Kidney capillary endothelial cell (primary cell): ENCODE measurements at places on chromosomes 6 and 20.
A peak's percentile ranks its signal among the peaks of the same experiment; 100 is the strongest.

- no peak for DNase-seq
These were observed 38.4 kb downstream of the BMP5 start for GRCh38 chr6:55836945-55837344.

DNA sequence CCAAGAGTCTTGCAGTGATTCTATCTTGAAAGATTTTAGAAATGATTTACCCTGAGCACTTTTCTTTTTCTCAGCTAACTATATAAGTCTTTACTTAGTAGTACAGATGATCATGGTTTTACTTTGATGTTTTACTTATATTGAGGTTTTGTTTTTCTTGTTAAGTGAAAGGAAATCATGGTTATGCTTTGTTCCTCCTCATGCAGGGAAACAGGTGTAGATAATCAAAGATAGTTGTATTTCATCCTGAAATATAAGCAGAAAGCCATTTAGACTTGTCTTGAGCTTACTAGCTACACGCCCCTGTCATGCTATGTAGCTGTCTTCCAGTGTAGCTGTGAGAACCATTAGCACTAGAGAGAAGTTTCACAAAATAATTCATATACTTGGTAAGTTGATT, 113.9 kb downstream of the HIVEP1 start:
- DNase-seq, result no peak

- no peak for DNase-seq
These were observed 218.8 kb upstream of the PDE10A start for GRCh38 chr6:165881806-165882205.

DNA sequence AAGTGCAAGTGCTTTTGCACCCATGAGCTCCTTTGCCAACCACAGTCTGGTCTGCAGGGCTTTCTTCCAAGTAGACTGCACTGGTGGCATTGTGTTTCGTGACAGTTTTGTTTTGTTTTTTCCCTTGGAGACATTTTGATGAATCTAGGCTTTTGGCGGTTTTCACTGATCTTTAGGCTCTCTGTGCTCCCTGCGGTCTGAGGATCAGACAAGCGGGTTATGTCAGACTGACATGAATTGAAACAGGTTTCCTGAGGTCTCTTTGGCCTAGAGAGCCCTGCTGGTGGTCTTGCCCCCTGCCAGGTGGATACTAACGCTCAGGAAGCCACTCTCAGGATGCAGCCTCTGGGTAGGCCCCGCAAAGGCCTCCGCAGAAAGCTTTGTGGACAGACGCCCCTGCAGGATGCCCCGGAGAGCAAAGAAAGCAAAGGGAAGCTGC, 555.4 kb upstream of the AGPAT4 start:
- no peak for DNase-seq

GRCh38 chr20:12434672-12435071, 517.0 kb downstream of the BTBD3 start:
- no peak for DNase-seq

DNA sequence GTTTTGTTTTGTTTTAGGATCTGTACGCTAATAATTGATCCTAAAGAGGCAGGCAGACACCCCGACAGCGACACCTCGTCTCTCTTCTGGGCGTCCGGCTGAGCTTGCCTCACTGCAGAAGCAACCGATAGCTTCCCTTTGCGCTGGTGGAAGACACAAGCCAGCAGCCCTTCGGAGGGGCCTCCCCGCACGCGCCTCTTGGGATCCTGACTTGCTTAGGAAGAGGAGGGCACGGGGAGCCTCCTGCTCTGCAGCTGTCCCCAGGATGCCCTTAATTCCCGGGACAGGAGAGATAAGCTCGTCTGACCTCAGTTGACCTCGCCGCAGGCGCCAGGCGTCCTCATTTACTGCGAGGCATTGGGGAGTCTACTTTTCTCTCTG, 94.0 kb downstream of the CD83 start:
- no peak for DNase-seq

DNA sequence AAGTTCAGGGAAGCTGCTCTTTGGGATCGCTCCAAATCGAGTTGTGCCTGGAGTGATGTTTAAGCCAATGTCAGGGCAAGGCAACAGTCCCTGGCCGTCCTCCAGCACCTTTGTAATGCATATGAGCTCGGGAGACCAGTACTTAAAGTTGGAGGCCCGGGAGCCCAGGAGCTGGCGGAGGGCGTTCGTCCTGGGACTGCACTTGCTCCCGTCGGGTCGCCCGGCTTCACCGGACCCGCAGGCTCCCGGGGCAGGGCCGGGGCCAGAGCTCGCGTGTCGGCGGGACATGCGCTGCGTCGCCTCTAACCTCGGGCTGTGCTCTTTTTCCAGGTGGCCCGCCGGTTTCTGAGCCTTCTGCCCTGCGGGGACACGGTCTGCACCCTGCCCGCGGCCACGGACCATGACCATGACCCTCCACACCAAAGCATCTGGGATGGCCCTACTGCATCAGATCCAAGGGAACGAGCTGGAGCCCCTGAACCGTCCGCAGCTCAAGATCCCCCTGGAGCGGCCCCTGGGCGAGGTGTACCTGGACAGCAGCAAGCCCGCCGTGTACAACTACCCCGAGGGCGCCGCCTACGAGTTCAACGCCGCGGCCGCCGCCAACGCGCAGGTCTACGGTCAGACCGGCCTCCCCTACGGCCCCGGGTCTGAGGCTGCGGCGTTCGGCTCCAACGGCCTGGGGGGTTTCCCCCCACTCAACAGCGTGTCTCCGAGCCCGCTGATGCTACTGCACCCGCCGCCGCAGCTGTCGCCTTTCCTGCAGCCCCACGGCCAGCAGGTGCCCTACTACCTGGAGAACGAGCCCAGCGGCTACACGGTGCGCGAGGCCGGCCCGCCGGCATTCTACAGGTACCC, at the start of gene ESR1:
Gene ESR1, plus strand, starts transcription at position 170 of the 858 bp plus-strand sequence. Its CDS starts 231 bp downstream, at position 401.
- DNase-seq, result no peak

- no peak for DNase-seq
These were observed 24.3 kb upstream of the CCN5 start for GRCh38 chr20:44690781-44691423.

DNA sequence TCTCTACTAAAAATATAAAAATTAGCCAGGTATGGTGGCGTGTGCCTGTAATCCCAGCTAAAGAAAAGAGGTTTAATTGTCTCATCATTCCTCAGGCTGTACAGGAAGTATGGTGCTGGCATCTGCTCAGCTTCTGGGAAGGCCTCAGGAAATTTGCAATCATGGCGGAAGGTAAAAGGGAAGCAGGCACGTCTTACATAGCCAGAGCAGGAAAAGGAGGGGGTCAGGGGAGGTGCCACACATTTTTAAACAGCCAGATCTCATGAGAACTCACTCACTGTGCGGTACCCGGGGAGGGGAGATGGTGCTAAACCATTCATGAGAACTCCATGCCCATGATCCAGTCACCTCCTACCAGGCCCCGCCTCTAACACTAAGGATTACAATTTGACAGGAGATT, 191.7 kb downstream of the EYA2 start:
- no peak for DNase-seq

- DNase-seq, result no peak
These were observed 112.1 kb upstream of the PTPN1 start for GRCh38 chr20:50398064-50398463.

- no peak for DNase-seq
These were observed 155.0 kb upstream of the JARID2 start for GRCh38 chr6:15090745-15091384.

- DNase-seq, result no peak
These were observed 29.5 kb downstream of the SLCO4A1 start for GRCh38 chr20:62671765-62672164.

GRCh38 chr6:138035070-138035469, 72.1 kb downstream of the PERP start:
- DNase-seq, result no peak

- DNase-seq, result no peak
These were observed 24.6 kb upstream of the HTR1B start for GRCh38 chr6:77487808-77488425.

GRCh38 chr20:36849333-36850065, 26.4 kb upstream of the TLDC2 start:
- no peak for DNase-seq

DNA sequence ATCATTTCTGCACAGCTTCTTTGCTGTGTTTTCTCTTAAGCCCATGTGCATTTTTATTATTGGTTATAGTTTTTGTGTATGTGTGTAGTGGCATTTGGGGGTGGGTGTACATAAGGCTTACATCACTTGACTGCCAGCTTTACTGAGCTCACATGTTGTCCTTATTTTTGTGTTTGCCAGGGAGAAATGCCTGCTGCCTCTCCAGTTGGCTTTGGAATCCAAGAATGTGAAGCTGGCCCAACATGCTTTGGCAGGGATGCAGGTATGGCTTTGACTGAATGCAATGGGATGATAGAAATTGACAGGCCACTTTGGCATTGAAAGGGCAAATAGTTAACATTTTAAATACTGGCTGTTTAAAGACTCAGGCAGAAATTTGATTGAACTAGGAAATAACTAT, 11.4 kb downstream of the PBOV1 start:
- no peak for DNase-seq

GRCh38 chr20:32589256-32589655, 4.1 kb upstream of the NOL4L start:
- peak; percentile 24 for DNase-seq

- no peak for DNase-seq
These were observed 54.3 kb downstream of the SLC22A23 start for GRCh38 chr6:3402310-3403237.

DNA sequence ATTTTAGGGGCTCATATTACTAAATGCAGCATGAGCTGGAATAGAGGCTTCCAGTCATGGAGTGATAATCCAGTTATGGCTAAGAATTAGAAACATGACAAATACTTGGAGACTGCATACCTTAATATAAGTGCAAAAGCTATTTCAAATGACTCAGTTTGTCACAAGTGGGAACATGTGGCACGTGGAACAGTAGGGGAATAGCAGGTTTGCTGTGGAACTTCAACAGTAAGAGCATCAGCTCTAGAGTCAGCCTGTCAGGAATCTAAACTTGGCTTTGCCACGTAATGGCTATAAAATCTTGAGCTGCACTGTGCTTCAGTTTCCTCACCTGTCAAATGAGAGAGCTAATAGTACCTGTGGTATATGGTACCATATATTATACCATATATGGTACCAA, 62.1 kb downstream of the HTR1B start:
- no peak for DNase-seq

- no peak for DNase-seq
These were observed 83.9 kb upstream of the BTBD3 start for GRCh38 chr20:11833825-11834224.

DNA sequence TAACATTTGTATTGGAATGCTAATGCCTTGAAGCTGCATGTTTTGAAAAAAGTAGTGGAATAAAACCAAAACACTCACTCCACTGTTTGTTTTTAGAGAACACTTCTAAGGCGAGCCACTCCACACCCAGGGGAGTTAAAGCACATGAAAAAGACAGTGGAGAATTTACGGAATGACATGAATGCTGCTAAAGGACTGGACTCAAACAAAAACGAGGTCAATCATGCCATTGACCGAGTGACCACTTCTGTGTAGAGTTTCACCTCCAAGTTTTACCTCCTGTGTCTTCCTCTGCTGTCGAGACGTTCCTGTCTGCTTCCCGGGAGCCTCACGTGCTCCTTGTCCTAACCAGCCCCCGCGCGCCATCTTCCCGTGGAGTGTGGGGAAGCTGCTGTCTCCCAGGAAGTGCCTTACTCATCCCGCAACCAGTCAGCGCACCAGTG, 127.8 kb downstream of the LRRC1 start:
- DNase-seq, result no peak

DNA sequence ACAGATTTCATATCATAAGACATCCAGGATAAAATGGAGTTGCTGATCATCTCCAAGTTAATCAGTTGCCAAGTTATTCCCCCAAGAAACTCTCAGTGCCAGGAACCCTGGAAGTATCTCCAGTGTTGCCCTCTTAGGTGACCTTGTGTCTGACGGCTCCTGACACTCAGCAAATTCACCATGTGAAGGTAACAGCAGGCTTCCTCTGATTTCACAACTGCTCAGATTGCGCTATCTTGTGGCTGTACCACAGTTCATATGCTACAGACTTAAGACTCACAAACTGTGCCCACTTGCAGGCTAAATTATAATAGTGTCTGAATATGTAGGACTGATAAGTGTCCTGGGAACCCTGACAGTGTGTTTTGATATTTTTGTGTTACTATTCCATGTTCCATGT, 186.6 kb upstream of the OPRM1 start:
- no peak for DNase-seq

DNA sequence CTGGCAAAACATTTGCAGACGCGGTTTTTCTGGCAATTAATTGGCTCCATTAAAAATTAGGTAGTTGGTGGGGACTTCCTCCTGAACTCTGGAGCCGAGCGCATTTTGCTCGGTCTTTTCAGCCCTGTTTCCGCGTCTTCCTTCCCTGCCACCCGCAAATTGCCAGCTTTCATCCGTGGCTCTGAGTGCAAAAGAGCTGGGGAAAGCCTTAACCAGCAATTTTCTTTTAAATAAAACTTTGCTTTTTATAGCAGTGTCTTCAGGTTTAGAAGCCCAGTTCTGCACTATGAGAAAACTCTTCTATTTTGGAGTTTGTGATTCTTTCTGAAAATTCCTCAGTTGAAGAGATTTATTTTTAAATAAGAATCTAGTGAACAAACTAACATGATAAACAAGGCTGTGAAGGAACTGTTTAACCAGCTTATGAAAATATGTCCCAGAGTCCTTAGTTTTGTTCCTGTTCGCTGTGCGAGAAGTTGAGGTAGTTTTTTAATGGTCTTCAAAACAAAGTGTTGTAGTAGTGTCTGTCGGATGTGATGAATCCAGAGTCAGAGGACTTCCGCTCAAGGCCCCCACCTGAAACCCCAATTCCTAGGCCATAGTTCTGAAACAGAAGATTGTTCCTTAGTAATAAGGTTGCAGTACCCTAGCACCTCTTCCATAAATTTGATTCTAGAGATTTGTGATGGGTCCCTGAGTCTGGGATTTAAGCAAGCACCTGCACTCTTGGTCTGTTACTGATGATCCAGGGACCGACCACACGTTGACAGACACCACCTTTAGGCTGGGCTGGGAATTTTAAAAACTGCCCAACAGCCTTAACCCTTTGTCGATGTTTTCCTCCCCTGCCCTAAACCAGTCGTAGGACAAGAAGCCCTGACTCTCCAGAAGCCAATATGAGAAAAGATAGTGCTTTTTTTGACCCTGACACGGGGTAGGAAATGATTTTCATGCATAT, 950 bp downstream of the KCTD20 start:
- no peak for DNase-seq
